ENCODE measurements at places on chromosomes 5 and 9. TPM values are rescaled to one million over a fixed set of nuclear protein-coding genes. Genes with fewer than 3 reads are reported as not detected.
A peak's percentile ranks its signal among the peaks of the same experiment; 100 is the strongest.

Gene SLC28A3
- 1.8 TPM for total RNA-seq

Gene FOXI1
- total RNA-seq, result 0.18 TPM

Gene SPINK7
- total RNA-seq, result not detected

Gene DEPDC1B
- total RNA-seq, result 40.6 TPM

Gene POLR1E
- total RNA-seq, result 14.9 TPM

Gene MIER3
- 30.1 TPM for total RNA-seq

Gene PKD2L2
- total RNA-seq, result not detected

Gene MRPS27
- 34.8 TPM for total RNA-seq

Gene STPG3
- total RNA-seq, result not detected

Gene PFN3
- not detected for total RNA-seq

- no peak for DNase-seq
- H3K27ac ChIP-seq, result no peak overlapping the region
- H3K27me3 ChIP-seq, result no peaks in the 10 kb centered on the region
- no peaks in the 10 kb centered on the region for H3K4me1 ChIP-seq
Observed at GRCh38 chr5:178413988-178414387, 176.2 kb downstream of the COL23A1 start.

GRCh38 chr9:106066940-106067524, 372.7 kb downstream of the TMEM38B start:
- H3K36me3 ChIP-seq, result no peaks in the 10 kb centered on the region
- DNase-seq, result peak; percentile 45
- no peaks in the 10 kb centered on the region for H3K4me1 ChIP-seq
- no peak overlapping the region for H3K27ac ChIP-seq

DNA sequence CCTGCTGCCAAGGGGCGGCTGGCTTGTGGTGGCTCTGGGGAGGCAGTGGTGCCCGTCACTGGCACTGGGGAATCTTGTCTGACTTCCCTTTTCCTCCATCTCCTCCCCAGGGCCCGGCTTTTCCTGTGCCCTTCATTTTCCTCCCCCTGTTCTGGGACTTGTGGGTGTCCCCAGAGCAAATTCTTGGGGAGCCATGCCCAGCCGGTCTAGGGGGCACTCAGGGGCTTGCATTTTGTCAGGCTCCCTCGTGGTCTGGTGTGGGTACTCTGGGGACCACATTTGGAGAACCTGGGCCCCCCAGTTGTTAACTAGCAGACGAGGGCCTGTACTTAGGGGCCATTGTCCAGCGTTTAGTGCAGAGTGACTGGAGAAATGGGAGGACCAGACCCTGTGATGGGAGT, 105.2 kb upstream of the IER5L start:
- no peaks in the 10 kb centered on the region for H3K4me1 ChIP-seq
- H3K27ac ChIP-seq, result no peak overlapping the region
- no peaks in the 10 kb centered on the region for H3K36me3 ChIP-seq

DNA sequence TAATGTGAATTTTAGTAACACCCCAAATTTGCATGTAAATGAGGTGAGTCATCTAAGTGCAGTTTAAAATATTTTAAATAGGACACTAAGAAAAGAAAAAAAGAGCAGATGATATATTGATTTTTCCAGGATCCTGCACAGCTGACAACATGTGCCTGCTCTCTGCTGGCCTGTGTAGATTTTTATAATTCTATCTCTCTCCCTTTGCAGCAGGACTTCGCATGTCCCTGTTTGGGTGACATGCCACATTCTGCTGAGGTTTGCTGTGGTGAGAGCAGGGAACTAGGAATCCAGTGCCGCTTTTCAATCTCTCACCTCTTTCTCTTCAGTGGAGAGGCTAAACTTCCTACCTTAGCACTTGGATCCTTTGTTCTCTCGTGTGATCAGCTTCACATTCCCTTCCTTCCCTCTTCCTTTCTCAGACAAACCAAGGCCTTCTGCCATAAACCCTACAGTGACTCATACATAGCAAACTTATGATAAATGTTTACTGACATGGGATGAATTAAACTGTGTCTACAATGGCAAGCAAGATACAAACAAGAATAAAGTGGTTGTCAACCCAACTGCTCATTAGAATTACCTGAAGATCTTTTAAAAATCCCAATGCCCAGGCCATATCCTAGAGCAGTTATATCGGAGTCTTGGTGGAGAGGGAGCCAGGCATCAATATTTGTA, 198.8 kb upstream of the EFNA5 start:
- H3K4me1 ChIP-seq, result peaks cover 8% of the 10 kb centered on the region
- H3K36me3 ChIP-seq, result no peaks in the 10 kb centered on the region
- no peak for DNase-seq
- H3K4me3 ChIP-seq, result no peak overlapping the region
- H3K27ac ChIP-seq, result no peak overlapping the region

GRCh38 chr9:135526089-135526729, 5.0 kb downstream of the LCN1 start:
- no peaks in the 10 kb centered on the region for H3K4me1 ChIP-seq
- no peaks in the 10 kb centered on the region for H3K36me3 ChIP-seq
- no peak for DNase-seq
- no peak overlapping the region for H3K27ac ChIP-seq
- H3K27me3 ChIP-seq, result no peaks in the 10 kb centered on the region

GRCh38 chr5:37553720-37554404, 174.7 kb downstream of the WDR70 start:
- H3K4me1 ChIP-seq, result no peaks in the 10 kb centered on the region
- no peaks in the 10 kb centered on the region for H3K27me3 ChIP-seq
- H3K27ac ChIP-seq, result no peak overlapping the region

DNA sequence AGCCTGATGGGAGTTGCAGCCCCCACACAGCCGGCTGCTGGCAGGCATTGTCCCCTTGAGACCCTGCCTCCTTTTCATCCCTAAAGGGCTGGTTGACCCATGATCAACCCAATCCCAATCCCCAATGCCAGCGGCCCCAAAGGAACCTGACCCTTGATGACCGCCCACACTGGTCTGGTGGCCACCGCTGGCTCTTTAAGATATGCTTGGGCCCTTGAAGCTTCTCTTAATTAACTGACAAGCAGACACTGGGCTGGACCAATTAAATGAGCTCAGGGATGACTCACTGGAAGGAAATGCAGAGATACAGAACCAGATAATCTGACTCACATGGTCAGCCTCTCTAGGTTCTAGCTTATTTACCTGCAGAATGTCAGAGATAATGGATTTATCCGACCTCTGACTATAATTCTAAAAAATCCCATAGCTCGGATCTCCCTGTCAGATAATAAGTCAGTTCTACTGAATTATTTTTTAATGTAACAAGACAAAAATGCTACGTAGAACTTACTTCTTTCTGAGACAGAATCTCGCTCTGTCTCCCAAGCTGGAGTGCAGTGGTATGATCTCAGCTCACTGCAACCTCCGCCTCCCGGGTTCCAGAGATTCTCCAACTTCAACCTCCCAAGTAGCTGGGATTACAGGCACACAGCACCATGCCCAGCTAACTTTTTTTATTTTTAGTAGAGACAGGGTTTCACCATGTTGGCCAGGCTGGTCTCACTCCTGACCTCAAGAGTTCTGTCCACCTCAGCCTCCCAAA, 11.1 kb upstream of the MLANA start:
- no peaks in the 10 kb centered on the region for H3K4me1 ChIP-seq
- H3K4me3 ChIP-seq, result no peak overlapping the region
- no peaks in the 10 kb centered on the region for H3K27me3 ChIP-seq
- peaks cover 9% of the 10 kb centered on the region for H3K36me3 ChIP-seq
- no peak overlapping the region for H3K27ac ChIP-seq

- no peaks in the 10 kb centered on the region for H3K4me1 ChIP-seq
- no peak for DNase-seq
- H3K36me3 ChIP-seq, result no peaks in the 10 kb centered on the region
- H3K27me3 ChIP-seq, result no peaks in the 10 kb centered on the region
- H3K27ac ChIP-seq, result no peak overlapping the region
- H3K4me3 ChIP-seq, result no peak overlapping the region
Observed at GRCh38 chr9:123749580-123750202, 180.2 kb downstream of the DENND1A start.

DNA sequence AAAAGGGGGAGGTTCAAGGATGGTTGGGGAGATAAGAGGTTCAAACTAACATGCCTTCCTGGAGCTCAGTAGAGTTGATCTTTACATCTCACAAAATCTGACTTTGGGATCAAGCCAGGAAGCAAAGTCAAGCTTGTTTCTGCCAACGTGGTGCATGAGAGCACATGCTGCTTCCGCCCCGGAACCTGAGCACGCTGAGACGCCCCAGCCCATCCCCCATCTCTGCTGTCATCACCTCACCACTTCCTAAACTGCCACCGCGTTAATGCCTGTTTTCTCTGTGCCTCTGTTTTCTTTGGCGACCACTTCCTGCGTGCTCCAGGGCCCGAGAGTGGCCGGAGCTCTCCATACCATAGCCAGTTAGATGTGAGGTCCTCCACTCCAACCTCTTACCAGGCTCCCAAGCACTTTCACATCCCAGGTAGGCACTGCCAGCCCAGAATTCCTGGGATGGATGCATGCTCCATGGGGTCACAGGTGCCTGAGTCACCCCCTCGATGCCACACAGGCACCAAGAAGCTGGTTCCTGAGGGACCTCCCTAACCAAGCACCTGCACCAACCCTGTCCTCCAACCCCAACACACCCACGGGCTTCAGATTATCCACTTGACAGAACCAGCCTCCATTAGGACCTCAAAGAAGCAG, 31.2 kb upstream of the AFAP1L1 start:
- no peak overlapping the region for H3K27ac ChIP-seq
- DNase-seq, result peak; percentile 77
- H3K4me3 ChIP-seq, result no peak overlapping the region
- no peaks in the 10 kb centered on the region for H3K36me3 ChIP-seq
- H3K4me1 ChIP-seq, result no peaks in the 10 kb centered on the region
- H3K27me3 ChIP-seq, result no peaks in the 10 kb centered on the region

DNA sequence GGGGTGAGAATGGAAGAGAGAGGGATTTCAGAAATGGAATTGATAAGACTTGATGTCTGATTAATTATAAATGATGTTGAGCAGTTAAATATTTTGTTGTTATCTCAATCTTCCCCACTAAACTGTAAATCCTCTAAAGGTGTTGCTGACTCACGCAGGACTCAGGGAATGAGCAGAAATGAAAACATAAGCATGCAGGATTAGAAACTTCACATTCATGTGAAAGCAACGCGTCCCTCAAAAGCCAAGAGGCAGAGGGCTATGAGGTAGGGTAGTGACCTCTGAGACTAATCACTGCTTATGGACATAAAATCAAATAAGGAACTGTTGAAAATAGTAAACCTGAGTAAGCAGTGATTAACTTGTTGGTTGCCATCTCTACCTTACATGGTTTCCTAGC, 21.1 kb downstream of the ADAMTSL1 start:
- no peaks in the 10 kb centered on the region for H3K36me3 ChIP-seq
- no peak for DNase-seq
- H3K4me3 ChIP-seq, result no peak overlapping the region
- H3K4me1 ChIP-seq, result no peaks in the 10 kb centered on the region
- H3K27ac ChIP-seq, result no peak overlapping the region

DNA sequence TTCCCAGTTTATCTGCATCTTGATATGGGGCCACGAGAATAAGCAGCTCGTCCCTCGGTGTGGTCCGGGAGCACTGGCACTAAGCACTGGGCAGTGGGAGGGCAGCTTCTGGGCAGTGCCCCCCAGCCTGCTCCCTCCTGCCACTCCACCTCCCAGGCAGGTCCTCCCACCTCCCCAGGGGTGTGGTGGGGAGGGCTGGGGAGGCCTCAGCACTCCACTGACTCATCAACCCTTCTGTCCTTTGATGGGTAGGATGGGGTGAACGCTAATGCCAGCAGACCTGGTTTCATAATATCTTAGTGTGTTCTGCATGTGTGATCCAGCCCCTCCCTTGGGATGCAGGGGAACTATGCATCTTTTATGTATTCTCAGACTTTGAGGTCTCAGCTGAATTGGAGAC, 62.2 kb upstream of the GNE start:
- H3K4me1 ChIP-seq, result peaks cover 44% of the 10 kb centered on the region
- no peak overlapping the region for H3K4me3 ChIP-seq
- peaks cover 8% of the 10 kb centered on the region for H3K27me3 ChIP-seq
- no peak for DNase-seq
- peak overlapping the region; percentile 77 for H3K27ac ChIP-seq

- no peaks in the 10 kb centered on the region for H3K27me3 ChIP-seq
- H3K27ac ChIP-seq, result no peak overlapping the region
- no peak for DNase-seq
- H3K4me1 ChIP-seq, result peaks cover 6% of the 10 kb centered on the region
Observed at GRCh38 chr5:171596391-171596878, 177.0 kb downstream of the FGF18 start.

DNA sequence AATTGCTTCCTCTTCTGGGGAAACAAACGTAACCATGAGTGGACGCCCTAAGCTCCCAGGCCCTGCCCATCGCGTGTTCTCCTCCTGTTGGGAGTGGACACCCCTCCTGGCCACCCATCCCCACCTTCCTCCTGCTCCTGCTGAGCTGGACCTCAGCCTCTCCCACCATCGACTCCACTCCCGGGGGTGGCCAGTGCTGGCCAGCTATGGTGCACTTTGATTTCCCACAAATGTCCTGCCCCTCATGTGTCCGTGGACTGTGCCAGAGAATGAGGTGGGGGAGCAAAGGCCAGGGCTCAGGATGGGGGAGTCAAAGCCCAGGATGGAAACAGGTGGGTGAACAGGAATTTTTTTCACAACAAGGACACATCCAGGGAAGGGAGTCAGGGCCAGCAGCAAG, 62.8 kb downstream of the MED10 start:
- no peak for DNase-seq
- H3K4me3 ChIP-seq, result no peak overlapping the region
- no peak overlapping the region for H3K27ac ChIP-seq
- H3K4me1 ChIP-seq, result no peaks in the 10 kb centered on the region

GRCh38 chr9:91415290-91415689, 8.3 kb downstream of the NFIL3 start:
- no peak overlapping the region for H3K27ac ChIP-seq
- H3K27me3 ChIP-seq, result no peaks in the 10 kb centered on the region
- DNase-seq, result no peak

DNA sequence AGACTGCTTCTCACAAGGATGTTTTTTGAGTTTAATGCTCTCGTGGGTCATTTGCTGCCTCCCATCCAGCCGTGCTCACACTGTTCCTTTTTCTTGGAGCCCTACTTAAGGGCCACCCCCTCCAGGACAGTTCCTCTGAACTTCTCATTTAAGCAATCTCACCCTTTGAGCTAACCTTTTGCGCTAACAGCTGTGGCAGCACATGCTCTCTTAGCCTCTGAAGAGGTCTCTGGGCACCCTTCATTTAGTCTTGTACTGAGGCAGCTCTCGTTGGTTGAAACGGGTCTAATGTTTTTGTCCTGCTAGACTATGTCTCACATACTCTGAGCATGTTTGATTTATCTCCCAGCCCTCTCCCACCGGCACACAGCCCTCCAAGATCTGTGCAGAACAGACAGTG, 11.8 kb downstream of the ALDH1B1 start:
- no peaks in the 10 kb centered on the region for H3K27me3 ChIP-seq
- H3K4me1 ChIP-seq, result peaks cover 7% of the 10 kb centered on the region
- no peak overlapping the region for H3K27ac ChIP-seq

Data from stomach (tissue), 19 donors.